ENCODE measurements at places on chromosomes 1 and 21.

GRCh38 chr1:114342376-114342775, 168.6 kb downstream of the TRIM33 start:
- no peak for DNase-seq

GRCh38 chr1:22972760-22973159, at the start of gene LACTBL1:
TSS of gene LACTBL1 (minus strand) at chr1:22972866. CDS start at chr1:22972316, 550 bp downstream.
- DNase-seq = no peak

- peak; percentile 51 for DNase-seq
Observed at GRCh38 chr1:193185901-193186731, at the start of gene B3GALT2. TSS of gene B3GALT2 (minus strand) at chr1:193186613. CDS start at chr1:193181562, 5,051 bp downstream.

- DNase-seq = no peak
Observed at GRCh38 chr1:116392717-116393404, 19.8 kb downstream of the ATP1A1 start.

DNA sequence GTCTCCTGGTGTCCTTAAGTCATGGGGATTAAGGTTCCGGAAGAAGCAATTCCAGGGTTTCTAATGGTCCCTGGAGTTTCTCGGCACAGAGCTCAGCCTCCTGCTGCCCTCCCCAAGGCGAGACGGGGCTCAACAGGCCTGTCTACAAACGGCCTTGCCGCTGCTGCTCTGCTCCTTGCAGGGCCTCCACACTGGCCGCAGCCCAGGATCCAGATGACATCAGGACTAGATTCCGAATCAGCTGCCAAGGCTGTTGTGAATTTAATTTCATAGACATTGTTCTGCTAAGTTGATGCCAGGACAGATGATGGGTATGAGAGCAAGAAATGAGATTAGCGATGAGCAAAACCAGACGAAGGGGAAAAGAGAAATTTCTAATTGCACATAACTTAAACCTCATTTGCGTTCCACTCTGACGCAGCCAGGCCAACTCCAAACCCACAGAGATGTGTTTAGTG, 103.6 kb upstream of the BACE2 start:
- no peak for DNase-seq

GRCh38 chr1:82836973-82837680, 1036.4 kb downstream of the ADGRL2 start:
- DNase-seq = no peak

GRCh38 chr1:179295164-179295755, 1.7 kb downstream of the SOAT1 start:
- DNase-seq = no peak

- no peak for DNase-seq
Observed at GRCh38 chr1:103489935-103490334, 35.6 kb upstream of the RNPC3 start.

DNA sequence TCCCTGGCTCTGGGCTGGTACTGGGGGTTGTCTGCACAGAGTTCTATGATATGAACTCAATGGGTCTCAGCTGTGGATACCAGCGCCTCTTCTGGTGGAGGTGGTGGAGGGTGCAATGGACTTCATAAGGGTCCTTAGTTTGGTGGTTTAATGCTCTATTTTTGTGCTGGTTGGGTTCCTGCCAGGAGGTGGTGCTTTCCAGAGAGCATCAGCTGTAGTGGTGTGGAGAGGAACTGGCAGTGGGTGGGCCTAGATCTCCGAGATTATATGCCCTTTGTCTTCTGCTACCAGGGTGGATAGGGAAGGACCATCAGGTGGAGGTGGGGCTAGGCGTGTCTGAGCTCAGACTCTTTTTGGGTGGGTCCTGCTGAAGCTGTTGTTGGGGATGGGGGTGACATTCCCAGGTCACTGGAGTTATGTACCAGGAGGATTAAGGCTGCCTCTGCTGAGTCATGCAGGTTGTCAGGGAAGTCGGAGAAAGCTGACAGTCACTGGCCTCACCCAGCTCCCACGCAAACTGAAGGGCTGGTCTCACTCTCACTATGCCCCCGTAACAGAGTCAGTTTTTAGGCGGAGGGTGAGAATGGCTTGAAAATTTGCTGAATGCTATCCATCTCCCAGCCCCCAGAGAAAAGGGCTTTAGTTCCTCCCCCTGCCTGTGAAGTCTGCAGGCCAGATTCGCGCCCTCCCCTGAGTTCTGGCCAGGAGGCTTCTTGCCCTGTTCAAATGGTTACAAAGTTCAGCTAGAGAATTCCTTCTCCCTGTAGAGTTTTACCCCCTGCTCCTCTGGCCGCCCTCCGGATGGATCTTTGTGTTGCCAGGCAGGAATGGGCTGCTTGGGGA, 902.9 kb downstream of the LTN1 start:
- no peak for DNase-seq

- no peak for DNase-seq
Observed at GRCh38 chr1:178849918-178850317, 21.0 kb downstream of the ANGPTL1 start.

DNA sequence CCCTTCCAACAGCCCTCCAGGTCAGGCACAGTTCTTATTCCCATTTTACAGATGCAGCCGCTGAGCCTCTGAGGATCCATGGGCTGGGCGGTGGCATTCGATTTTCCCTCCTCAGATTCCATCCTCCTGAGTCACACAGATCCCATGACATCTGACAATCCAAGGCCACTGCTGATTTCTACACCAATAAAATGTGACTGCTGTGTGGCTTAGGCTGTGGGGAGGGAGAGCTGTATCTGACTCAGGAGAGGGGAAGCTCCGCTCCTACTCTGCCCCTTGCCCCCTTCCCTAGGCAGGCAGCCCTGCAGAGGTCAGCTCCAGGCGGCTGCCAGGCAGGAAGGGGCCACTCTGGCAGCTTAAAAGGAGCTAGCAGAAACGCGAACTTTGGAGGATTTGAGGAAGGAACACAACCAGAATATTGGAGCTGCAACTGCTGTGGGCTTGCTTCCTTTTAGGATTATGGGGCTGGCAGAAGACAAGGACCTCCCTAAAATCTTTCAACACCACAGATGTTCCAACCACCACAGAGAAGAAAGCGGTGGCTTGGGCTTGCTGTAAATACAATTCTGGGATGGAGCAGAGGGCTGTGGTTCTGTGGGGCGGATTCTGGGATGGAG, 50.0 kb downstream of the MRPL37 start:
- peak; percentile 72 for DNase-seq
